ENCODE measurements at places on chromosomes 3 and 15.

- peak; percentile 14 for DNase-seq
Observed at GRCh38 chr15:66654739-66655375, 47.2 kb upstream of the SMAD6 start.

DNA sequence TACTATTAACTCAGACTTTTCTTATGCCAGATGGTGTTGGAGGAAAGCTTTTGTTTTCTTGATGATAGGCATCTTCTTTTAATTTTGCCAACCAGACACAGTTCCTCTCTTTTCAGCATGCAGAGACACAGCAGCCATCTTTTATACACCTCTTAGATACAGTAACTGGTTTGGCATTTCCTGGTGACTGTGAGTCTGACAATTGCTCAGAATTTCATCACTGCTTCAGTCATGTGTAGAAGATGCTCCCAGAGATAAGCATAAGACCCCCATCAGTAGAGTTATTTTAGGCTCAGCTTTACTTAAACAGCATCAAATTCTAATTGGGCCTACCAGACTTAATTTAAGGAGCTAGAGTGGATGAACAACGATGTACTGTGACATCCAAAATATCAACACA is 779.0 kb downstream of the SQOR start:
- DNase-seq: no peak

DNA sequence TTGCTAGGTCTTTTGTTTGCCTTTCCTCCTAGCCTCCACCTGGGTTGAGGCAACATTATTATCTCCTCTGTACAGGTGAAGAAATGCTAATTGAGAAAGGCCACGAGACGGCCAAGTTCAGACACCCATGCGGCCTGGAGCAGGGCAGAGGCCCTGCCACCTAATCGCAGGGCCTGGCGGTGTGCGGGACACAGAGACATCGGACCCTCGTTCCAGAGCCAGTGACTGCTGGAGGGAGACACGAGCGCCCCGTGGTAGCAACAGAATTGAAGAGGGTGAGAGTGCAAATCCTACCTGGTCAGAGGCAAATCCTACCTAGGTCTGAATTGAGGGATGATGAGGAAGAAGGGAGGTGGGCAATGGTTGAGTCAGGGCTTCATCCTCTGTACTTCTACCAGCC is 113.8 kb upstream of the MEF2A start:
- DNase-seq: no peak

- no peak for DNase-seq
Observed at GRCh38 chr3:189512039-189512438, 119.2 kb upstream of the TP63 start.

DNA sequence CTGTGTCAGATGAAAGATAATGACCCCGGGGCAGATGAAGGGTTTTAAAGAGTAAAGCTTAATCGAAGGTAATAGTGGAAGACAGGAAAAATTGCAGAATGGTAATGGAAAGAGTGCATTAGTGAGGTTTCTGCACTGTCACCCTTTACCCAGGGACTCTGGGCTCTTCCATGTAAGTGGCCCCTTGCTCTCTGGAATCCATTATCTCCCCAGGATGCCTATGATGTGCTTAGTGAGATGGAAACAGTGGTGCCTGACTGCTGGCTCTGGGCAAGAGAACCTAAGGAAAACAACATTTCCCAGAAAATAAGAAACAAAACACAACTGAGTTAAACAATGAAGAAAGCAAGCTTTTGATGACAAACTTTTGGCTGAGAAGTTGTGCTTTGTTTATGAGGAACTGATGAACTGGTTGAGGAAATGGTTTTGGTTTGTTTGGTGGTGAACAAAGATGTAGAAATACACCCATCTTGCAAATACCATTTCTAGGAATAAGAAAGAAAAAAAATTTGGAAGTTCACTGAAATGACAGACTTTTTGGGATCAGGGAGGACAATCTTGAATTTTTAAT is 119.9 kb upstream of the RASGRP1 start:
- no peak for DNase-seq

- DNase-seq: no peak
Observed at GRCh38 chr15:73515527-73515926, 72.6 kb downstream of the REC114 start.

DNA sequence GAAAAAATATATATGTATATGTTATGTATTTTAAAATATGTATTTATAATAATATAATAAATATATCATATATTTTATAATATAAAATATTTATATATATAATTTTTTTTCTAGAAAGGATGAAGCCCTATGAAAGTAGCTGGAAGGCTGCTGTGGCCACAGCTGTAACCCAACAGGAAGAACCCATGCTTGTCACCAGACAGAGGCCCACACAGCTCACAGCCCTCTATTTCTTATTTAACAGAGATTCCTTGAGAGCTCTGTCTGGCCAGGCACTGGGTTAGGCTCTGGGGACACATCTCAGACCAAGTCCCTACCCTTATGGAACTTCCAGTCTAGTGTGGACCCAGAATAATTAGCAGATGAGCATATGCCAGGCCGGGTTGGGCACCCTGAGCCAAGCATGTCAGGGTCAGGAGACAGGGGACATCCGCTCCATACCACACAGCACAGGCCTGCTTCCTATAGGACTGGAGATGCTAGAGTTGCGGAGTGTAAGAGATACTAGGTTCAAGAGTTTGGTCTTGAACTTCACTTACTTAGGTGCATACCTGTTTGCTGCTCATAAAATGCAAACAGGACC is 20.5 kb downstream of the MGLL start:
- DNase-seq: no peak

DNA sequence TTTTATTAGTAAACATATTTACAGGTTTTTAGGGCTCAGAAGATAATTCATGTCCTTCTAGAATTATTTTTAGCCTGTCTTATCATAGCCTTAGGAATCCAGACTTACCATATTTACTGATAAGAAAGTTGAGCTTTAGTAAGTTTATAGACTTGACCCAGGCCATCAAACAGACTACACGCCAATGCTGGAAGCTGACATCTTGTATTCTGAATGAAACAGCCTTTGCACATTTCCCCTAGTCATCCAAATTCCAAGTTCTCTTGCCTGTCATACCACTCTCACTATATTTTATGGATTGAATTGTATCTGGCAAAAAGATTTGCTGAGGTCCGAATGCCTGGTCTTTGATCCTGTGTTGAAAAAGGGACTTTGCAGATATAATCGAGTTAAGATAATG is 58.6 kb downstream of the DRD3 start:
- no peak for DNase-seq

DNA sequence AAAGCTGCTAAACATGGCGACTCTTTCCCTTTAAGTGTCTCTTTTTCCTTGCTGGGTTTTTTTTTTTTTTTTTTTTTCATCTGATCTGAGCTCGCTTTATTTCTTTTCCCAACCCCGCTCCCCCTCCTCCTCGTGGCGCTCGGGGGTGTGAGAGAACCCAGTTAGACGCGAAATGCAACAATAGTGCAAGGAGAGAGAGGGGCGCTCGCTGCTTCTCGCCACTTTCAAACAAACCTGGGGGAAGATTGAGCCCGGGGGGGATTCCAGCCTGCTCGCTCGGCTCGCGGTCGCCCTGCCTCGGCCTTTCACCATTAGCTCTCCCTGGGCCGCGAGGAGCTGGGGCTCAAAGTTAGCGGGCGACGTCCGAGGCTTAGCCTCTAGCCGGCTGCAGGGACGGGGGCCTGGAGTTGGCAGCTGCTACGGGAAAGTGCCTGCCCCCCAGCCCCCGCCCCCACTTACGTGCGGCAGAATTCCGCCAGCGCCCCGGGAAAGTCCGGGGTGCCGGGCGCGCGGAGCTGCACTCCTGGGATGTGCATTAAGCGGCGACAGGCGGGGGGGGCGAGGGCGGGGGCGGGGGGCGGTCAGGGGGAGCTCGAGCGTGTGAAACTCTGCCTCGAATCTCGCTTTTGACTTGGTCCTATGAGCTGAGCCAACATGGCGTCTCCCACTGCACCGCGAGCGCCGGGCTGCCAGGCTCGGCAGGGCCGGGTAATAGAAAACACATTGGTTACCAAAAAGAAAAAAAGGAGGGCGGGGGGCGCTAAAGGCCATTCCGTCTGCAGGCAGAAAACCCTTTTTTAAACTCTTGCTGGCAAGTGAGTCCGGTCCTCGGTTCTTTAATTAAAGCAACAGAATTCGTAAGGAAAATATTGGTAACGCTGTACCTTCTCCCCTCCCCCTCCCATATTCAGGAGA is 10.4 kb downstream of the NR2F2 start:
- no peak for DNase-seq

- no peak for DNase-seq
Observed at GRCh38 chr3:123385981-123386380, 62.9 kb downstream of the ADCY5 start.

DNA sequence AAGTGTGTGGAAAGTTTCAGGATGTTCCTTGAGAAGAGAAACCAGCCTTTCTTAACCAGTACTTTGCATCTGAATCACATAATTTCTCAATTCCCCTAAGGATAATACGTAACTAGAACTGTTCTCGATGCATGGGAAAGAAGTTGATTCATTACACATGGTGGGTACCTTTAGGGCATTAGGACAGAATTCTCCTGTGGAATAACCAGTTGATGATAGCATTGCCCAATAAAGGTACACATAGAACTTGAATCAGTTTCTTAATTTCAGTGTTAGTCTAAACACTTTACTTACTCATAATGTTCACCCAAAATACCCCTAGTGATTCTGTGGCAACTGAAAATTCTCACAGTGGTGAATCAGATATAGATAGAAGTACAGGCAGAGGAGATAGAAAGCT is 1030.9 kb downstream of the ROBO1 start:
- no peak for DNase-seq

- no peak for DNase-seq
Observed at GRCh38 chr15:99412082-99412481, 153.7 kb upstream of the MEF2A start.

DNA sequence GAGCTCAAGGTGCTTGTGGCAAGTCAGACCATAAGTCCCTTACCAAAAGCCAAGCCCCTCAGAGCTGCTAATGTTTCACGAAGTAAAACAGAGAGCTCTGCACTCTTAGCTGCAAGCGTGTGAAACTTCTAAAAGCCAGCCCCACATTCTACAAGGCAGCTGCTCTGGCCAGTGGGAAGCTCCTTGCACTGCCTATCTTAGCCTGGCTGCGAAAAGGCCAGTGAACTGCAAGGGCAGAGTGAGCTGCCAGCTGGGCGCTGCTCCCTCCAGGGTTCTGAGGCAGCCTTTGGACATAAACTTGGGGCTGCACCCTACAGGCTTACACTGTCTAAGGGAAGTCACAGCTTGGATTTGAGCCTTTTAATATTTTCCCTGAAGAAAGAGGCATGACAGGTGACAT is 2.2 kb upstream of the MUSTN1 start:
- DNase-seq: no peak

- no peak for DNase-seq
Observed at GRCh38 chr15:45668386-45668785, 33.6 kb downstream of the SQOR start.

DNA sequence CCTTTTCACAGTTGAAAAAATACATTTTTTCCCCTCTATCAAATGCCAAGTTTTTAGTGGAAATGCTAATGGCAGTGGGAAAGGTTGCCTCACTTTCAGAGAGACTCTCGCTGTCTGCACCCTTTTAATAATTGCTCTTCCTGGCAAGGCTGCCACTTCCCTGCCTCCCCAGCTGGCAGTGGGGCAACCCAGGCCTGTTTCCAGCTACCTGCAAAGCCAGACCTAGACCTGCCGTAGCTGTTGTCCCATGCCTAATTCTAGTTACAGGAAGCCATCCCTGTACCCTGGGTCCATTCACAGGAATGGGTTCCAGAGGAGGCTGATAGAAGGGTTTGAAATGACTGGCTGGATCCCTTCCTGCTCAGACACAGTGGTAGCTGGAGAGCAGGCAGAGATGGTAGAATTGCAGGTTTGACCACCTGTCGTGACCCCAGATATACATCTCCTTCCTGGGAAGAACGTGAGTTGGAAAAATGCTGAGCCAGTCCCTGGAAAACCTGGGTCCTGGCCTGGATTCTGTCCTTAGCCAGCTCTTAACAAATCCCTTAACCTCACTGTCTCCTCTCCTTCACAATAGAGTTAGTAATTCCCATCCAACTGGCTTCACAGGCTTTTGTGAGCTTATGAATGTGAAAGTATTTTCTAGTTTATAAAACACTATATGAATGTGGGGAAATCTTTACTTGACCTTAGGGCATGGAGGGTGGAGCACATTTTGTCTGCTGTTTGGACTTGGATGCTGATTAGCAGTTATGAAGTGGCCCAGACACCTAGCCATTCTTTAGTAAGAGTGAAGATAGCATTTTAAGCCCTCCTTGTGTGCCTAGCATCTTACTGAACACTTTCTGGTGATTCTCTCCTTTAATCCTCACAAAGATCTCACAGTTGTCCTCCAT is 12.9 kb upstream of the ALPK3 start:
- DNase-seq: no peak

DNA sequence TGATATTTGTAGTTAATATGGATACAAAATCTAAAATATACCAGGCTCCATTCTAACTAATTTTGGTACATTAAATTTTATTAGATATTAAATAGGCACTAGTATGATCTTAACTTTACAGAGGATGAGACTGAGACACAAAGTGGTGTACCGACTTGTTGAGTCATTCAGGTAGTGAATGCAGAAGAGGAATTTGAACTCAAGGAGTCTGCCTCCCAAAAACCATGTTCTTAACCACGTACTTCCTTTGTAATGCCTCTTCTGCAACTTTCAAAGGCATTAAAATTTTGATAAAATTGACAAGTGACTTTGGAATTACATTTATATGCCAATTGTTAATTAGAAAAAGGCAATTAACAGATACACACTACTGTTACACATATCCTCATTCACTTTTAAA is 61.8 kb downstream of the ZBBX start:
- DNase-seq: no peak

DNA sequence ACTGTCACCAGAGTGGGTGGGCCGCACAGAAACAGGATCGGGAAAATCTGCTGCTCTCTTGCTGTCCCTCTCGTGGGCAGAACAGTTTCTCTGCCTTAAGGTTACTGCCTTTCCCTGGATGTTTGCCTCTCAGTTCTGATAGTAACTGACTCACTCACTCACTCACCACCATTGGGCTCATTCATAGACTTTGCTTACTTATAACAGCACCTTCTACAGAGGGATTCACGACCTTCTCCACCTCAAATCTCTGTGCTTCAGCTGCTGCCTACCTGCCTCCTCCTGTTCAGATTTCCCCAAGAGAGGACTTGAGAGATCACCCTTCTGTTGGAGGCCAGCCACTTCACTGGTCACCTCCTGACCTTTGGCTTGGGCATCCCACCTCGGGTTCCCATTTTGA is 147.7 kb upstream of the ICE2 start:
- DNase-seq: no peak

DNA sequence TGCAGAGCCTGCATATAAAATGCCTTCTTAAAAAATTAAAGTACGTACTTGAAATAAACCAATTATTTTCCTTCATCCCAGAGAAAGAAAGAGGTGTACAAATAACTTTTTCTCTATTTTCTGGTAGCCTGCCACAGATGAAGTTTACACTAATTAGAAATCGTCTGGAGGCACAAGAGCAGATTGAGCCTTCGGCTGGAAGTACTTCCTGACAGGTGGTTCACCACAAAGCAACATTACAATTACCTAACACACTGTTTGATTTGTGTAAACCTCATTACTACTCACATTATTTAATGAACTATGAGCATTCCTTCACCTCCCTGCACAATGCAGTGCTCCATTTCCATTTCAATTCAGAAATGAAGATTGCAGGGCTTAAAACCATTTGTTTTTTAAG is 856.1 kb downstream of the SI start:
- DNase-seq: no peak
